ENCODE measurements at places on chromosomes 13 and 19.

DNA sequence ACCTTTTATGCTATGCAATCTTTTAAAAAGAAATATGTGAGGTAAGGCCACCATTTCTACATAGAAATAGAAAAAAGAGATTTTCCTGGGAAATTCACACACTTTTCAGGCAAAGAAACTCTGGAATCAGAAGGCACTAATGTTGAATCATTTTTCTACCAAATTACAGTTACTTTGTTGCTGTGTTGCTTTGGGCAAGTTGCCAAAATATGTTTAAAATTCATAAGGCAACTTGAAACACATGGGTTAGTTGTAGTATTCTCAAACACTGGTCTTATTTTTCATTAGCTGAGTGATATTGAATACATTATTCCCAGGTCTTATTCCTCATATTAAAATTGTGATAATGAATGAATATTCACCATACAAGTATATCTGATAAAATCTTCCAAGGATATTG is 195.0 kb upstream of the SLITRK1 start:
- DNase-seq, result no peak

DNA sequence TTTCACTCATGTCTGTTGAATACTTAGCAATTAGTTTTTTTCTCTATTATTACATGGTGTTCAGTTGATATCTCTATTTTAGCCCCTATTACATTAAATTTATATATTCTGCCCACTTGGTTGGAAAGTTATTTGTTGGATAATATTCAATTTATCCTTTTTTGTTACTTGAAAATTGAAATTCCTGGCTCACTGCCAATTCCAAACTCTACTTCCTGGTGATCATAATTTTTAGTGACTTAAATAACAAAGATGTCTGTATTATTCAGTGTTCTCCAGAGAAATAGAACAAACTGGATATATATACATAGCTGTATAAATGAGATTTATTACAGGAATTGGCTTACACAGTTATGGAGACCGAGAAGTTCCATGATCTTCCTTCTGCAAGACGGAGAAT is 93.6 kb downstream of the GPC5 start:
- no peak for DNase-seq

DNA sequence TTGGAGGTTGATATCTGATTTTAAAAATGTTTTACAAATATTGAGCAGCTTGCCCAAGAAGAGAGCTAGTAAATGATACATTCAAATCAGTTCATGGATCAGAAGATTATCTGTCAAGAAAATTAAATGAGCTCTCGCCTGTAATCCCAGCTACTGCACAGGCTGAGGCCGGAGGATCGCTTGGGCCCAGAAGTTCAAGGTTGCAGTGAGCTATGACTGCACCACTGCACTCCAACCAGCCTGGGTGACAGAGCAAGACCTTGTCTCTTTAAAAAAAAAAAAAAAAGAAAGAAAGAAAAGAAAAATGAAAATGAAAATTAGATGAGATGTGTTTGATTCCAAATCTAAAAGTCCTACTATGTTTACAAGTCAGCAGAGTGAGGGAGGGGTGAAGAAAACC is 2.4 kb downstream of the SPART start:
- no peak for DNase-seq

DNA sequence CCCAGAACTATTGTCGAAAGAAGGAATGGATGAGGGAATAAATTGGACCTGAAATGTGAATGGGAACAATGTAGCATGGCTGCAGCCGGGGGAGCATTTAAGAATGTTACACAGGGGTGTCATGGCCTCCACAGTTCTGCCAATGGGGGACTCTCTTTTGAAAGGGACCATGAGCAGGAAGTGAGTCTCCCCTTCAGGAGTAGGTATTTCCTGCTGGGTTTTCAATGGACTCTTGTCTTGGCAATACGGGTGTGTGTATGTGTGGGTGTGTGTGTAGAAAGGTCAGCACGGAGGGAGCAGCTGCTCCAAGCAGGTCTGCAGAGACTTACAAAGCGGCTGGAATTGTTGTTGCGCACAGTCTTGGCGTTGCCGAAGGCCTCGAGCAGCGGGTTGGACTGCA is 24.4 kb downstream of the MYO1F start:
- DNase-seq, result no peak

- no peak for DNase-seq
These were observed 2353.0 kb downstream of the PCDH9 start for GRCh38 chr13:64877176-64877575.

GRCh38 chr19:10503002-10503789 is at the start of gene KEAP1:
Gene KEAP1 (minus strand): TSS chr19:10503356. CDS start chr19:10500033, 3,323 bp downstream.
- no peak for DNase-seq

GRCh38 chr19:54725321-54725720 is 1.1 kb downstream of the KIR3DL3 start:
- DNase-seq, result no peak

GRCh38 chr13:45200701-45201232 is at the start of gene KCTD4:
Gene KCTD4 (minus strand): TSS chr13:45201045. CDS start chr13:45194567, 6,478 bp downstream.
- no peak for DNase-seq

DNA sequence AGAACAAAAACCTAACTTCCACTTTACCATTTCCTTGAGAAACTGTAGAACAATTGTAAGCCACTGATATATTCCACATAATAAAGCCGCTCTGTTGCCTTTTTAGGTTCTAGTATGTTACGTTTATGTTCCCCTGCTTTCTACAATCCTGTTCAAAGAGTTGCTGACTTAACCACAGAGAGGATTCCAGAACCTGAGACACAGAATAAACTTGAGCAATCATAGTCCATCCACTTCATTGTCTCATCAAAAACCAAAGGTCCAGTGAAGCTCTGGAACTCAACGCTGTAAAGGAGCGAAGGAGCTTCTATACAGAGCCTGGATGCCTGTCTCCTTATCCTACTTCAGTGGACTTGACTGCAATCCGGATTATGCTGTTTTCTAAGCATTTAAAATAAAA is 4.6 kb downstream of the STARD13 start:
- DNase-seq, result no peak

DNA sequence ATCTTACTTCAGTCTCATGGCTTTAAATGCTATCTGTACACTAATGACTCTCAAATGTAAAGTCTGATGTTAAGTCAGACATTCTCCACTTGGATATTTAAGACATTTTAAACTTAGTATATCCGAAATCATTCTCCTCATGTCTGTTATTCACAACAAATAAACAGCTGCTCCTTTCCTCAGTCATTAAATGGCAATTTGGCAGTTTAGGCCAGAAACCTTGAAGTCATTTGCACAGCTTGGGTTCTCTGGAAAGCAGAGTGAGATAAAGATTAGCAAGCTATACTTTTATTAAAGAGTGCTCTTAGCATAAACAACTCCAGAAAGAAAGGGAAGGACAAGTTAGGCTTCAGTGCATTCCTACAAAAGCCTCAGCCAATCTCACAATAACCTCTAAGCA is 53.7 kb downstream of the DNAJC15 start:
- no peak for DNase-seq

GRCh38 chr19:18291019-18291524 is 9.7 kb upstream of the JUND start:
- no peak for DNase-seq

GRCh38 chr13:107025991-107026390 is 458.1 kb upstream of the ARGLU1 start:
- no peak for DNase-seq

DNA sequence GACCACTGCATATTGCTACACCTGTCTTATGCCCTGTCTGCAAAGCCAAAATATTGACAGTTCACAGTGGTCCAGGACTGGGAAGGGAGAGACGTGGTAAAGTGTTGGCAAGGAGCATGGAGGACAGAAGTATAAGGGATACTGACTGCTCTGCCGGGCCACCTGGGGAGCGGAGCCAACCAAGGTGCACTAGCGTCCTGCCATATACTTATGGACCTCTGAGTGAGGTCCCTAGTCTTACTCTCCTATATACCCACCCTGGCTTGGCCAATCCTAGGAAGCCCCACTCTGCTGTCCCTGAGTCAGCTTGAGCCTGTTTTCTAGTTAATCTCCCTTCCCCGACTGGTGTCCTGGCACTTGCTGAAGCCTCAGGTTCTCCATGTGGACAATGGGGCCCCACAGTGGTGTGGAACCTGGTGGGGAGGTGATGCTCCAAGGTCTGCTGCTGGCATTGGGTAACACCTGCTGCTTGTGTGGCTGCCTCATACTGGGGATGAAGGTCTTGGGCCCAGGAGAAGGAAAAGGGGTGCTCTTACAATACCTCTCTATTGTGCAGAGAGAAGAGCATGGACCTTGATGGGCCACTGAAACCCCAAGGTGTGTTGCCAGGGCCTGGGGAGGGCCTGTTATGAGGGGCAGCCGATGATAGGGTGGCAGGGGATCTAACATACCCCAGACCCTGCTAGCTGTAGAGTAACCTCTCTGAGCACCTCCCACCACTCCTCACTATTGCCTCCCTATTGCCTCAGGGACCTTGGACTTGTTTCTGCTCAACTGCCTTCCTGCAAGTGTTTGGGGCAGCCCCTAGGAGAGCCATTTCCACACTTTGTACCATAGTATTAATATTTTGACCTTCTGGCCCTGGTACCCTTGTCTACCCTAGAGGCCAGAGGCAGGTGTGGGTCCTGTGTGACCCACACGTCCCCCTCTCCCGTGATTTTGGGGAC is 6.7 kb upstream of the TRIM28 start:
- no peak for DNase-seq

DNA sequence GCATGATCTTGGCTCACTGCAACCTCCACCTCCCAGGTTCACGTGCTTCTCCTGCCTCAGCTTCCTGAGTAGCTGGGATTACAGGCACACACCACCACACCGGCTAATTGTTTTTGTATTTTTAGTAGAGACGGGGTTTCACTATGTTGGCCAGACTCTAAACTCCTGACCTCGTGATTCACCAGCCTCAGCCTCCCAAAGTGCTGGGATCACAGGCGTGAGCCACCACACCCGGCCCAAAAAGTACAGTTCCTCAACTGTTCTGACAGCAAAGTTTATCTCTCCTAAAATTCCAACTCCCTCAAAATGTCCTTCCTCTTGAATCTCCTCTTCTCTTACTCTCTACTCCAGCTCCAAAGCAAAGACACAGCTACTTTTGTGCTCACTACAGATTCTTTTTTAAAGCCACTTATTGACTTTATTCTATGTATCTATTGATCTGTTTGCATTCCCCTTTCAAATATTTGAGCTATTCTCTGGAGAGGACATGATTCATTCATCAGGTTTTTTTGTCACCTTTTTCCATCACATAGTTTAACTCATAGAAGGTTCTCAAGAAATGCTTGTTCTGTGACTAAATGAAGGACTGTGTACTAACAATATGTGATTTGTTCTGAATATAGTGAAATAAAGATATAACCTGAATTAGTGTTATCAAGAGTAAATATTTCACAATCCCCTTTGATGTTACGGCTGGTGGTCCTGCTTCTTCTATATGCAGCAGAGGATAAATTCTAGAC is 142.2 kb downstream of the TBC1D4 start:
- DNase-seq, result no peak

GRCh38 chr13:102402290-102402689 is 442 bp upstream of the FGF14 start:
- DNase-seq, result no peak

DNA sequence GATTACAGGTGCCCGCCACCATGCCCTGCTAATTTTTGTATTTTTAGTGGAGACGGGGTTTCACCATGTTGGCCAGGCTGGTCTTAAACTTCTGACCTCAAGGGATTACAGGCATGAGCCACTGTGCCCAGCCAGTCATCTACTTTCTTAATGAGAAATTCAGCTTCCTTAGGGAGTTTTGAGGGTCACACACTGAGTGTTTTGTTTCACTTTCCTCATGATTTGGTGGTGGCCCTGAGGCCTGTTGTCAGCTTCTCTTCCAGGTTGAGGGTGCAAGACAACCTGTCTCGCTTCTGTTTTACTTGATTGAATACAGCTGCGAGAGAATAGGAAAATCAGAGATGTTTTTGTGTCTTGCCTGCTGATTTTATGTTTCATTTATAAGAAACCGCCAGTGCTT is 9.9 kb downstream of the FRY start:
- no peak for DNase-seq

DNA sequence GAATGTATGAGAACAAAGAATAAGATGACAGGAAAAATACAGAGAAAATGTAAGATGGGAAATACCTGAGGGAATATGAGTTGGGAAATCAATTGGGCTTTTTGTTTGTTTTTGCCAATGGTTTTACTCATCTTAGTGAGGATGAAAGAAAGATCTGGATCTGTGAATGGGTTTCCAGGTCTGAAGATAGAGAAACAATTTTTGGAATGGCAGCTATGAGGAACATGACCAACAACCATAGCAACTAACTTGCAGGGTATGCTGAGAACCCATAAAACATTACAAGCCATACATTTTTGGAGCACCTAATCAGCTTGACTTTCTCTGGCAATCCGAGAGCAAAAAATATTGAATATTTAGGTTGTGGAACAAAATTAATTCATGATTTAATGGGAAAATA is 290.0 kb downstream of the KCTD12 start:
- DNase-seq, result no peak

DNA sequence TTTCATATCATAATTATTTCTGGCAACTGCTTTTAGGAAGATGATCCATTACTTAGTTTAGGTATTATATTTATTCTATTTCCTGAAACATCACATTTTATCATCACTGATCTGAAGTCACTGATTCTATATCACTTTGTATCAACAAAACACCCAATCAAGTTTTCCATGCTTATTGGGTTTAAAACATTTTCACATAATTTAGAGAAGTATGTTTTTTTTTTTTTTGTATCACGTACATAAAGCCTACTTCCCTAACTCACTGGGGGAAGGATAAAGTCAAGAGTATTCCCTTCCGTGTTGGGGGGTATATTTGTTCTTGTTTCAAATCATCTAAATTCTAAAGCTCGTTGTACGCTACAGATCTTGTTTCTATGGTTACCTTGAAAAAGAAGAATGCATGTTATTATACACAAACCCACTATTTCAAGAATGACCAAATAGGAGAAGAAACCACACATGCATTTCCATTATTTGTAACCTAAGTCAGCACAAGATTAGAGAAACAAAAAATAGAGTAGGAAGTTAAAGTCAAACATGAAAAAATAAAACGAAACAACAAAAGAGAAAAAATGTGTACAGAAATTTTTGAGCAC is 637.2 kb upstream of the MIR17HG start:
- DNase-seq, result no peak

GRCh38 chr13:100522618-100523309 is 65.8 kb downstream of the GGACT start:
- DNase-seq, result no peak

DNA sequence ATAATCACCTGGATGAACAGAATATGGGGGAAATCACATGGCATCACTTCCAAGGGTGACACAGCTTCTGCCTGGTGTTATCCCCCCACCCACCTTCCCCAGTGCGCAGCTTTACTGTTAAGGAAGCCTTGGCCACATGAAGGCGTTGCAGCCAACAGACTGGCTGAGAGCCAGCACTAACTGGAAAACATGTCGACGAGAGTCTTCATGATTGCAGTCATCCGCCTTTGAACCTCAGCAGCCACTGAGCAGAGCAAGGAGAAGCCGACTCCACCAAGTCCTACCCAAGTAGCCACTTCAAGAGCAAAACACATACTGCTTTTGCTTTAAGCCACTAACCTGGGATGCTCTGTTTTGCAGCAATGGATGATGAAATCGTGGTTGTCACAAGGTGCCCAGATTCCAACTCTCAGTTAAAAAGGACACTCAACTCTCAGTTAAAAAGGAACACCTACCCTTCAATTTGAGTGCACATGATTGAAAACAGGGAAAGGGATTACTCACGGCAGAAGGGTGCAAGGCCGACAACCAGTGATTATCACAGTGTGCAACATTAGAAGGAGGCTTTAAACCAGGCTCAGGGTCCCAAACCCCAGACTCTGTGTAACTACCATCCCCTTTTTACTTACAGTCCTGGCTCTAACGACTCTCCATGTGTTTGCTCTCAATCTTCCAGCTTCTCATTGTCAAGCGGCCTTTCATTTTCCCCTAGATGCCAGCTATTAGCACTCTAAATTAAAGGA is 149.1 kb downstream of the KLF12 start:
- no peak for DNase-seq
